ENCODE measurements at places on chromosomes 12 and 14.

GRCh38 chr12:105876396-105876927, 262.3 kb downstream of the NUAK1 start:
- no peak for DNase-seq

GRCh38 chr12:48682927-48683326, 889 bp upstream of the KANSL2 start:
- no peak for DNase-seq

- no peak for DNase-seq
Observed at GRCh38 chr14:104230946-104231345, 92.6 kb downstream of the KIF26A start.

GRCh38 chr12:75556311-75556899, 45.0 kb upstream of the KRR1 start:
- no peak for DNase-seq

DNA sequence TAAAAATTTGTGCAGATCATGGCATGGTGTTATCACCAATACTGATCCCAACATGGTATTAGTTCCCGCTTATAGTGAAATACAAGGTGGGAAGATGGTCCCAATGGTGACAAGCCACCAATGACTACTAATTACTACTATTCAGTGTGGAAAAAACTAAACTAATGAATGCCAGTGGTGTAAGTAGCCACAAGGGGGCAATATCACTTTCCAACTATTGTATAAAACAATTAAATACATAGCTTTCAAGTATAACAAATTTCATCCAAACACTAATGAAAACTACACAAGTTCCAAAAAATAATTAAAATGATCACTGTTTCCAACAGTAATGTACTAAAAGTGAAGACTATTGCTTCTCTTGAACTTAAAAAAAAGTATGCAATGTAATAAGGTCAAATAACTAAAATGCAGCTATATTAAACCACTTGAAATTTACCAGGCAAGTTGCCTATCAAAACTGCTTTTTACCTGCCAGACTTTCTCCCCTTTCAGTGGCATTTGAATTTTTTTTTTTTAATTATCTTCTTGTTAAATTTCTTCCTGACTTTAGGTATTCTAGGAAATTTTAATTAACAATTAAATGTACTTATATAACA, 58.0 kb downstream of the PAPLN start:
- DNase-seq, result no peak

All from NCI-H187 (cell line).